Smooth muscle cell of trachea (primary cell): ENCODE measurements at places on chromosomes 3 and 15. TPM values are rescaled to one million over a fixed set of nuclear protein-coding genes. Genes with fewer than 3 reads are reported as not detected.

NMNAT3 gene
- 0.73 and 0.83 TPM in 2 replicates for total RNA-seq

LYZL4 gene
- total RNA-seq = not detected in 2 replicates

MED12L gene
- total RNA-seq = 0.33 and 0.44 TPM in 2 replicates

ARGFX gene
- total RNA-seq = not detected in 2 replicates

SNTN gene
- total RNA-seq = not detected in 2 replicates

PTPRG gene
- 54.1 and 58.2 TPM in 2 replicates for total RNA-seq

FBXW12 gene
- total RNA-seq = 0.15 TPM in 1 of 2 replicates, not detected in the other

LMAN1L gene
- 0.15 TPM in 1 of 2 replicates, not detected in the other for total RNA-seq
